ENCODE measurements at places on chromosomes 4 and X. TPM values are rescaled to one million over a fixed set of nuclear protein-coding genes. Genes with fewer than 3 reads are reported as not detected.

SLC34A2 gene
- 0.18 TPM for polyA plus RNA-seq

- DNase-seq: no peak
Observed at GRCh38 chr4:187071946-187072600, 348.4 kb upstream of the FAT1 start.

EGFL6 gene
- polyA plus RNA-seq: not detected

DNA sequence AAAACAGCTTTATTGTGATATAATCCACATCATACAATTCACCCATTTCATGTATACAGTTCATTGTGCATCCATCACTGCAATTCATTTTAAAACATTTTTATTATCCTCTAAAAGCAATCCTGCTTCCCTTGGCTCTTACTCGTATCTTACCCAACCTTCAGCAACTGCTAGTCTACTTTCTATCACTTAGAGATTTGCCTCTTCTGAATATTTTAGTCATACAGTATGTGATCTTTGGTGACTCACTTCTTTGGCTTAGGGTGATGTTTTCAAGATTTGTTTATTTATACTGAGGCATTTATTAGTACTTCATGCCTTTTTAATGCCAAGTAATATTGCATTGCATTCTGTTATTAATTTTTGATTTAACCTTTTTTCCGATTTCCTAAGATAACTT lies 15.0 kb upstream of the MSMO1 start:
- DNase-seq: no peak

- no peak for DNase-seq
Observed at GRCh38 chr4:106585915-106586349, 217.4 kb upstream of the GIMD1 start.

- no peak for DNase-seq
Observed at GRCh38 chrX:38172596-38172995, 48.1 kb downstream of the SRPX start.

FRG2 gene
- not detected for polyA plus RNA-seq

DNA sequence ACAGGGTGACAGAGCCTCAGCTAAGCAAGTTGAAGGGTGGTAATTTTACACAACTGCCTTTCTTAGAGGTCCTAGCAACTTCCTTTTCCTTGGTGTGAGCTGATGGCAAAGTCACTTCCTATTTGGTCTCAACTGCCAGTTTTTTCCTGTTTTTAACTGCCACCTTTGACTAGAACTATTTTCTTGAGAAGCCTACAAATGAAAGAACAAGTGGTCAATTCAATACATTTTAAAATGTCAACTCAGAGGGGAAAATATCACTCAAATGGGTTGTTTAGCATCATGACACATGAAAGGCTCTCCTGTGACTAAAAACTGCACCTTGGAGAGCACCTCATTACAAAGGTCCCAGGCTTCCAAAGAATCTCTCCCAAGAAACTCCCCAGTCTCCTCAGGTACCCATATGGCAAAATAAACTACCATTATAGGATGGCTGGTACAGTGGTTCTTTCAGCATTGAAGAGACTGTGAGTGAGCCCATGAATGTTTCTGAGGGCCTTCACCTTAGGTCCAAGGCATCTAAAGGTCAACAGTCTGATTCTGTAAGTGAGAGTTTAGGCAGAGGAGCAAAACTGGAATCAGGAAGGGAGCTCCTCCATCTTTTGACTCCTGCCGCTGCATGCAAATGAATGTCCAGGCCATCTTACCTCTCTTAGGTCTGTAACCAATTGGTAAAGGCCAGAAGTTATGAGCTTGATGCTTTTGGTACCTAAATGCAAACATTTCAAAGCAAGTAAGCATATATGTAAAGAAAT lies 5.5 kb upstream of the STK26 start:
- no peak for DNase-seq

GRCh38 chr4:153004081-153004850 lies 68.1 kb downstream of the FHDC1 start:
- DNase-seq: no peak

JADE3 gene
- 1.6 TPM for polyA plus RNA-seq

GRCh38 chrX:48606091-48606490 lies 8.8 kb downstream of the WDR13 start:
- no peak for DNase-seq

- no peak for DNase-seq
Observed at GRCh38 chrX:136497556-136498052, at the start of gene HTATSF1. TSS of gene HTATSF1 (plus strand) at chrX:136497592. CDS start at chrX:136497685, 93 bp downstream.

ODAPH gene
- polyA plus RNA-seq: 0.05 TPM

DNA sequence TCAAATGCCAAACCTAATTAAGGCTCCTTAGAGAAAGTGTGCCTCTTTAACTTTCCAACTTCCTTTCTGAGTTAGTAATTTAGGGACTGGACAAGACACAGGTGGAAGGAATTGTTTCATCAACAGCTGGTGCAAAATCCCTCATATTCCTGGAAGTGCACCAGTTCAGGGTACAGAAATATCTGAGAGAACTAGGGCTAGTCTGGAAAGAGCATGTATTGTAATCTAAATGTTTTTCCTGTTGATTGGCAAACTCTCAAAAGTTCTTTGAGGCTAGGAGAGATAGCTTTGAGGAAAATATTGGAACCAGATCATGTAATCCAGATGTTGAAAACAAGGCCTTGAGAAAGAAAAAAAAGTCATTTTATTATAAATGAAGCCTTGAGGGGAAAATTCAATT lies 98.1 kb upstream of the C1GALT1C1 start:
- no peak for DNase-seq

- no peak for DNase-seq
Observed at GRCh38 chr4:97104666-97105065, 1038.6 kb downstream of the STPG2 start.

GRCh38 chr4:88962396-88962795 lies 94.6 kb downstream of the FAM13A start:
- no peak for DNase-seq

VEGFC gene
- 2.9 TPM for polyA plus RNA-seq

NLGN3 gene
- polyA plus RNA-seq: 0.08 TPM

- DNase-seq: no peak
Observed at GRCh38 chr4:13349096-13349495, 135.0 kb downstream of the RAB28 start.

SUPT20HL1 gene
- not detected for polyA plus RNA-seq

Measured in psoas muscle (tissue), 8 donors.